ENCODE measurements at places on chromosomes 2 and 18. TPM values are rescaled to one million over a fixed set of nuclear protein-coding genes. Genes with fewer than 3 reads are reported as not detected.

The DCDC2C gene
- total RNA-seq = not detected

The GPR55 gene
- not detected for total RNA-seq

The ASNSD1 gene
- 37.5 TPM for total RNA-seq

The LRRTM4 gene
- total RNA-seq = 27.7 TPM

The SLC9A4 gene
- total RNA-seq = 0.11 TPM

The POMC gene
- total RNA-seq = 0.29 TPM

The DPYSL5 gene
- total RNA-seq = 2.8 TPM

The SFT2D3 gene
- total RNA-seq = 12.1 TPM

The IL36A gene
- total RNA-seq = not detected

The GNLY gene
- 0.43 TPM for total RNA-seq

The DHRS9 gene
- total RNA-seq = 0.16 TPM

The DOCK10 gene
- 3.3 TPM for total RNA-seq

The ABCB6 gene
- total RNA-seq = 28.1 TPM

The YES1 gene
- total RNA-seq = 46.5 TPM

The GCKR gene
- total RNA-seq = not detected

The TSPYL6 gene
- total RNA-seq = not detected

The NOL4 gene
- total RNA-seq = 2.6 TPM

The STAM2 gene
- 30.3 TPM for total RNA-seq

The ATP6V1B1 gene
- 0.66 TPM for total RNA-seq

The SOX11 gene
- 46.2 TPM for total RNA-seq

The UGT1A5 gene
- total RNA-seq = not detected

The POTEC gene
- not detected for total RNA-seq

The RAPGEF4 gene
- 24.7 TPM for total RNA-seq

The LYG2 gene
- total RNA-seq = not detected

The SLC30A3 gene
- 3.1 TPM for total RNA-seq

The COA5 gene
- total RNA-seq = 41.8 TPM

The FAM237A gene
- total RNA-seq = not detected

The NT5C1B gene
- total RNA-seq = not detected

The HOXD8 gene
- total RNA-seq = 0.29 TPM

The REG1B gene
- total RNA-seq = not detected

The OR6B2 gene
- total RNA-seq = not detected

The C2orf80 gene
- not detected for total RNA-seq

The UXS1 gene
- total RNA-seq = 51.7 TPM

The REEP1 gene
- 1.8 TPM for total RNA-seq

The CSRNP3 gene
- total RNA-seq = 29.6 TPM

The KLHL14 gene
- 0.11 TPM for total RNA-seq

The SS18 gene
- total RNA-seq = 95.2 TPM

The SLC8A1 gene
- 30.7 TPM for total RNA-seq

The ATF2 gene
- 70.3 TPM for total RNA-seq

The FTCDNL1 gene
- total RNA-seq = 2.1 TPM

The RAB17 gene
- 11.0 TPM for total RNA-seq

The CHRND gene
- total RNA-seq = not detected

The NIF3L1 gene
- total RNA-seq = 28.7 TPM

The TRABD2A gene
- 0.45 TPM for total RNA-seq

The CFC1 gene
- not detected for total RNA-seq

The ASB18 gene
- total RNA-seq = not detected

The HTR2B gene
- total RNA-seq = 3.4 TPM

All from mesothelial cell of epicardium (in vitro differentiated cells).